ENCODE measurements at places on chromosomes 12 and 14.

- DNase-seq = peak; percentile 80
These were observed 31.3 kb upstream of the SMUG1 start for GRCh38 chr12:54220092-54220557.

DNA sequence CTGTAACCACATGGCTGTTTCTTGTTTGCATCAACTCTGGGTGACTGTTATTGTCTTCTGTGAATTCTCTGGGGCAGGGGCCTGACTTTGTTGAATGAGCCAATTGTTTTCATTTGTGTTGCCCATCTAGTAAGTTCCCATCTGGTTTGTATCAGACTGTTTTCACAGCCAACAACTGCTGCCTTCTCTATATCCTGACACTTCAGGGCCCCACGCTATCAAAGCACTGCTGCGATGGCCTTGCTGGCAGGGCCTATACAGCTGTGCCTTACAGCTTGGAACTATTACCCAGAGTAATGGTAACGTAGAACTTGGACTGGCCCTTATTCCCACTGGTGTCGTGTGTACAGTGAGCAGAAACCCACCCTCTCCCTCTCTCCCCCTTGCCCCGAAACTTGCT, 104.3 kb upstream of the DACT1 start:
- peak; percentile 18 for DNase-seq

GRCh38 chr12:56487448-56488040, 417 bp downstream of the GLS2 start:
- DNase-seq = peak; percentile 32

DNA sequence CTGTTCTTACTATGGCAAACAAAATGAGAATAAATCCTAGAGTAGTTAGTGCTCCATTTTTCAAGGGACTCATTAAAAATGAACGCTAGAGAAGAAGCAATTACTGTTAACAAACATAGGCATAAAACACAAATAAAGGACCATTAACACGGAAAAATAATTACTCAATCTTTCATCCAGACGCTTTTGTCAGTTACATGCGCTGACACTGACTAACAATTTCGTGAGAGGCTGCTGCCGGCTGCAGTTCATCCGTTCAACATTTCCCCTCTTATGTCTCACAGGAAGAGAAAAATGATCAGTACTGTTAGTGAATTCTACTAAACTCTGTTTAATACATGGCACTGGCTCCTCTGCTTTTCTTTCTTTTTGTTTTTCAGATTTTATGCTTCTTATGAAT, 472.7 kb upstream of the FLRT2 start:
- peak; percentile 63 for DNase-seq

DNA sequence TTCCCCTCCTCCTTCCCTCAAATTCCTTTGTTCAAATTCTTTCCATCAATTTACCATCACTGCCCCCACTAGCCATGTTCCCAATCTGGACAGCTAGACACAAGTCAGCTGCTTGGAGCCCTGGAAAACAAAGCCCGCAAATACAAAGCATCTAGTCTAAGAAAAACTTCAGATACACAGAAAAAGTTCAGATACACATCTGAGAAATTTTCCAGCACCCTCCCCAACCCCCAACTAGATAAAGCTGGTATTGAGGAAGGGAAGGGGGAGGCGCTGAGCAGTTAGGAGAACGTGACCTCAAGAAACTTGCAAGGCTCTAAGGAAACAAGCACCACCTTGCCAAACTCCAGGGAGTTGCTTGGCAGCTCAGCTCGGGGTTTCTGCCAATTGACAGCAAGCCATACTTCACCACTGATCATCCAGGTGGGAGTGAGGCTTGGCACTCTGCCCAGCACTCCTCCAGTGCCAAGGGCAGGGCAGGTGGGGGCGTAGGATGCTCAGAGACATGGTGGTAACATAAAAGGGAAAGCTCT, 5.1 kb upstream of the CNIH1 start:
- DNase-seq = no peak

GRCh38 chr14:69244946-69245345, 15.0 kb upstream of the GALNT16 start:
- no peak for DNase-seq

DNA sequence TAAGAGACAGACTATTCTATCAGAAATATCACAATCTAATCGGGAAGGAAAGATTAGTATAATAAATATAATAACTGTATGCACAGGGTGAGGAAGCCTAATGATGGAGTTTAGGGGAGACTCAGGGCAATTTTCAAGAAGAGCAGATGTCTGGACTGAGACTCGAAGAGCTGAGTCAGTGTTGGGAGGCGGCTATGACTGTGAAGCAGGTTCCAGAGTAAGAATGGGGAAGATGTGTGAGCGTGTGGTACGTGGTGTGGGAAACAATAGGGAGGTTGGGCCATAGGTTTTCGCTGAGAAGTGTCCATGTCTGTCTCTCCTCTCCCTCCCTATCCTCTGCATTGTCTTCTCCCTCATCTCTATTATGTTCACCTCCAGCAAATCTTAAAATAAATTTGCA, 85.6 kb downstream of the LMO3 start:
- no peak for DNase-seq

- DNase-seq = no peak
These were observed 306.3 kb downstream of the ATP23 start for GRCh38 chr12:58247633-58248032.

GRCh38 chr12:22275843-22276242, 58.7 kb downstream of the ST8SIA1 start:
- DNase-seq = peak; percentile 33

GRCh38 chr14:61099216-61099835, 118.3 kb downstream of the SLC38A6 start:
- DNase-seq = no peak

- no peak for DNase-seq
These were observed 206.9 kb upstream of the SLC38A2 start for GRCh38 chr12:46579474-46579873.

GRCh38 chr14:49687942-49688700, at the start of gene POLE2:
Gene POLE2, minus strand, starts transcription at chr14:49688214. Its CDS starts 11 bp downstream, at chr14:49688203.
- peak; percentile 75 for DNase-seq

GRCh38 chr12:125340791-125341190, 275.6 kb downstream of the AACS start:
- peak; percentile 70 for DNase-seq

- no peak for DNase-seq
These were observed 12.5 kb downstream of the IFNG-AS1 start for GRCh38 chr12:68001486-68002466.

GRCh38 chr14:45947830-45948229, 694.8 kb upstream of the MIS18BP1 start:
- DNase-seq = no peak

DNA sequence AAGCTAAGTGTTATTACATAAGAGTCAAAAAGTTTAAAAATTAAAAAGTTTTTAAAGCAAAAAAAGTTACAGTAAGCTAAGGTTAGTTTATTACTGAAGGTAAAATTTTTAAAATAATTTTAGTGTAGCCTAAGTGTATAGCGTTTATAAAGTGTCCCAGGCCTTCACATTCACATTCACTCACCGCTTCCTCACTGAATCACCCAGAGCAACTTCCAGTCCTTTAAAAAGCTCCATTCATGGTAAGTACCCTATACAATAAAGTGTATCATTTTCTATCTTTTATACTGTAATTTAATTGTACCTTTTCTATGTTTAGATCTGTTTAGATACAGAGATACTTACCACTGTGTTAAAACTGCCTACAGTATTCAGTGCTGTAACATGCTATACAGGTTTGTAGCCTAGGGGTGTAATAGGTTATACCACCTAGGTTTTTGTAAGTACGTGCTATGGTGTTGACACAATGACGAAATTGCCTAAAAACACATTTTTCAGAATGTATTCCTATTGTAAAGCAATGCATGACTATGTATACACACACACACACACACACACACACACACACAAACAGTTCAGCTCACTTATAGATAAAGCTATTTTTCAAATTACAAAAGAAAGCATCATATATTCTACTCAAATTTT, 3.7 kb downstream of the CLEC14A start:
- DNase-seq = peak; percentile 58

GRCh38 chr14:28762303-28762954, 4.2 kb upstream of the FOXG1 start:
- DNase-seq = no peak

DNA sequence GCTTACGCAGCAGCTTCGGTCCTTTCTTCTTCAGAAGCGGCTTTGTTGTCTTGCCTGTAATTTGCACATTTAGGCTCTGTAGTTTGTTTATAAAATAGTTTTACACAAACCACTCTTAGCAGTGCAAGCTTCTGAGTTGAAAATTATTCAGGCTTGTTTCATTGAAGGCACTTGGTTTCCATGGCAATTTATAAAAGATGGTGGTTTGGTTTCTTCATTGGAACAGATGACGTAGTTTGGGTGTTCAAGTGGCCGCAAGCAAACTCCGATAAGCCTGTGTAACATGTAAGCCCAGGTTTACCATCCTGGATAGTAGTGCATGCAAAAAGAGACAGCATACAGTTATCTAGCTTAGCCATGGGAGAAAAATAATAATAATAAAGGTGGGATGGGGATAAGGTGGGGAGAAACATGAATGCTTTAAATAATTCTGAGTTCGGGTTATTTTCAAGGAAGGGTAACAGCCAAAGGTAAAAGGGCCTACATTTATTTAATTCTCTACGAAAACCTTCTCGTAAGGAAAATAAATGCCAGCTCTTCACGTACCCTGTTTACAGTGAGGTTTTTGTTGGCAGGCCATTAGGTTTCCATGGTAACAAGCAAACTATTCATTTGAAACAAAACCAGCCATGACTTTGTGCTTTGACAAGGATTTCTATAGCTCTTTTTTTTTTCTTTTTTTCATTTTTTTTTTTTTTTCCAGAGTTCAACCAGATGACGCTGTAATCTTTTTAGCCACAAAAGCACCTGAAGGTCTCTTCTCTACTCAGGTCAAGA, 189.6 kb upstream of the RPL10L start:
- no peak for DNase-seq

DNA sequence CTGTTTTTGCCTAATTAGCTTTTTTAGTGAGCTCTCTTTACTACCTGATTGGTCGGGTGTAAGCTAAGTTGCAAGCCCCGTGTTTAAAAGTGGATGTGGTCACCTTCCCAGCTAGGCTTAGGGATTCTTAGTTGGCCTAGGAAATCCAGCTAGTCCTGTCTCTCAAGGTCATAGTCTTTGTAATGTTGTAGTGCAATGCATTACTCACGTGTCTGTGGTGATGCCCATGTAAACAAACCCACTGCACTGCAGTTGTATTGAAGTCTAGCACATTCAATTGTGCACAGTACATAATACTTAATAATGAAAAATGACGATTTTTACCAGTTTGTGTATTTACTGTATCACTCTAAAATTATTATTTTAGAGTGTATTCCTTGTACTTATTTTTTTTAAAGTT, 335.5 kb downstream of the NUAK1 start:
- no peak for DNase-seq

- no peak for DNase-seq
These were observed 37.7 kb upstream of the OAS1 start for GRCh38 chr12:112869091-112869490.

DNA sequence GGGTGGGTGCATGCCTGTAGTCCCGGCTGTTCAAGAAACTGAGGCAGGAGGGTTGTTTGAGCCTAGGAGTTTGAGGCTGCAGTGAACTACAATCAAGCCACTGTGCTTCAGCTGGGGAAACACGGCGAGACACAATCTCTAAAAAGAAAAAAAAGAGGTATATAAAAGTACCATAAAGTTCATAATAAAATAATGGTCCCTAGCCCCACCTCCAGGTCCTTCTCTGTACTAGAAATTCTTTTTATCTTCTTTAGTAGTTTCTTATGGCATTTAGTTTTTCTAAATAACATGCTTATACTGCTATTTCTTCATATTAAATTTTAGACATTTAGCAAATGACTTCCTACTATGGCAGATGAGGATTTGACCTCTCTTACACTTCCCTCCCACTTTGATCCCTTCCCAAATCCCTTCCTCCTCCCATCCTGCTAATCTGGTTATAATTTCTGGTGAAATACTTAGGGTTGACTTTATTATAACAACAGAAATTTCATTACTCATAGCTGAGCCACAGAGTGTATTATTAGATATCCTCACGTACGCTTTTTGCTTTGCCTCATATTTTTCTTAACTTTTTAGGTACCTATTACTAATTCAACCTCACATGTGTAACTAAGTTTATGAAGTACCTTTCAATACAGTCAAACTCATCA, 94.7 kb downstream of the SLC41A2 start:
- DNase-seq = no peak

GRCh38 chr12:108516511-108517275, 1.6 kb downstream of the FICD start:
- peak; percentile 36 for DNase-seq

- no peak for DNase-seq
These were observed 938.9 kb upstream of the NOVA1 start for GRCh38 chr14:27536748-27537147.

GRCh38 chr12:69334158-69334557, 14.0 kb upstream of the LYZ start:
- DNase-seq = no peak

DNA sequence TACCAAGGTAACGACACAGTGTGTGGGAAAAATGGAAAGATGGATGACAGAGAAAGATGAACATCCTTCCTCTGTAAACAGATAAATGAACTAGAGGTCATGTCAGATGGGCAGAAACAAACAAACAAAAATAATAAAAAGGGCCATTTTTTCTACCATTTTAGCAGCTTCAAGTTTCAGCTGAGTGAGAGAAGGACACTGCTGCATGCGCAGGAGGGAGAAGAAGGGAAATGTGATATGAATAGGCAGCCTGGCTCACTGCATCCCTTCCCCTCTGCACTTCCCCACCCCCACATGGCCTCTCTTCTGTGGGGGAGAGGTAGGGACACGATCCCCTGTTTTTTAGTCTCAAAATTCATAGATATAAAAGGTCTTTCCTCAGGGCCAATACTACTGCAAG, 492.0 kb downstream of the NELL2 start:
- no peak for DNase-seq

Measured in dermis blood vessel endothelial cell (primary cell).